Stimulated activated CD4-positive, alpha-beta T cell treated with anti-CD3 and anti-CD28 coated beads, Interleukin-15, amount 100 ng/mL, for 48 hours (primary cell): ENCODE measurements at places on chromosomes 7 and 10.

- no peak for DNase-seq
Observed at GRCh38 chr10:111531690-111532089, 454.9 kb downstream of the ADRA2A start.

DNA sequence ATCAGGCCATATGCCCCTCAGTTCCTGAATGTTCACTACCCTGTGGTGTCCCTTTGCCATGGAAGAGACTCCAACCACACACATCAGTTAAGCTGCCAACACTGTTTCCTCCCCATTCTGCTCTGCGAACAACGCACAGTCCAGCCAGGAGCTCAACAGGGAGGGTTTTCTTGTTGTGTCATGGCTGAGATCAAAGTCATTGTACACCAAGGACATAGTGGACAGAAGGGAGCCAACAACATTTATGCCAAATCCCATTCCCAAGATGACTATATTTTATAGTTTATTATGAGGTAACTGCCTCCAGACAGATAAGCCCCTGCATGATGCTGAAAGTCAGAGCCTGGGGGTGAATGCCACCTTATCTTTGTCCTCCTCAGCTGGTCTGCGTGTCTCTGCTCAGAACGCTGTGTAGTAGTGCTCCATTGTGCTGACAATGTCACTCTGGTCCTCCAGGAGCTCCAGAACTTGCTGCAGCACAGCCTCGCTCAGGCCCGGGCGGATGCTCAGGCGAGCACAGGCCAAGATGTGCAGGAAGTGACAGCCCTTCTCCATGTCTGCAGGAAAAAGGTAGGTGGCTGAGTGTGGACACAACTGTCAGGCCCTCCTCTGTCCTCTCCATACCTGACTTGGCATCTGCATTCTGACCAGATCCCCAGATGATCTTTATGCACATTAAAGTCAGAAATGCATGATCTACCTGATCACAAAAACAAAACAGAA is 27.1 kb upstream of the SH3PXD2A start:
- no peak for DNase-seq

DNA sequence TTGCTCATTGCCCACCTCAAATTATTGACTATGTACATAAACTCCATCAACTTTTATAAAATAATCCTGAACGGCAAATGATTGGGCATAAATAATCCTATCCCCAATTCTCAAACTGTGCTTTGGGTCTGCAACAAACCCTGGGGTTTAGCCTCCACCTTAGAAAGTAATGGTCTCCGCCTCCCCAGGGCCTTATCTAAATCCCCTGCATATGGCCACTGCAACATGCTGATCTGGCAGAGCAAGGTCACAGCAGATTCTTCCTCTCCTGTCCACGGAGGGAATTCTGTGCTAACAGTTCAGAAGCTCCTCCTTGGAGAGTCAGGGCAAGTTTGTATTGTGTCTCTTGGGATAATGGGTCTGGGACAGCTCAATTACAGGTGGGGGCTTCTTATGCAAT is 18.4 kb downstream of the FXYD4 start:
- DNase-seq = no peak

- DNase-seq = no peak
Observed at GRCh38 chr10:98403812-98404504, 11.0 kb downstream of the PYROXD2 start.

GRCh38 chr10:123327450-123327849 is 173.2 kb downstream of the BUB3 start:
- no peak for DNase-seq

GRCh38 chr10:69104994-69105790 is 17.3 kb downstream of the SRGN start:
- no peak for DNase-seq

DNA sequence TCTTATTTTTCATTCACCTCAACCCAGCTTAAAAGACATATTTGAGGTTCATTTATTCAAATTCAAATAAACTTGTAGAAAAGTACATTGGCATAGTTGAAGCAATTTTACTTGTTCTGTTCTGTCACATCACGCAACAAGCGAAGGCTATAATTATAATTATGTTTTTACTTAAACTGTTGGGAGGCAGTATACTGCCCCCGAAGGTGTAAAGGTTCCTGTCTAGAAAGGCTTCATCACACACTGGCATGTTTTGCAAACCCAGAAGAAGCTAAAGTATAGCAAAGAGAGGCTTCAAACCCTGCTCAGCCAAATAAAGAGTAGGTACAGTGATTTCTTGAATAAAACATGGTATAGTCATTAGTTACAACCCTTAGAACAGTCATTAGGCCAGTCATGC is 62.6 kb downstream of the CDCA7L start:
- no peak for DNase-seq

DNA sequence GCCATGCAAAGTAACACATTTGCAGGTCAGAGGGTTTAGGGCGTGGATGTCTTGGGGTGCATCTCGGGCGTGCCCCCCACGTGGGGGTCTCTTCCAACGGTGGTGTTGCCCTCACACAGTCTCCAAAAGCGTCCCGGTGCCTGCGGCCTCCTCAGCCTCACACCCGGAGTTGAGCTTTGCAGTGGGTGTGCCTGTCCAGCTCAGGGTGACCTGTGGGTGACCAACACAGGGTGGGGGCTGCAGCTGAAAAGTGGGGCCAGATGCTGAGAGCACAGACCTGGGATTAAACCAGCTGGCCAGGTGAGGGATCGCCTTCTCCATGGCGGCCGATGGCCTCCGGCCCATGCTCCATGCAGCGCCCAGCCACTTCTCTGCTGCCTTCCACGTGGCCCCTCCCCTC is 63.1 kb downstream of the PWWP2B start:
- DNase-seq = no peak

DNA sequence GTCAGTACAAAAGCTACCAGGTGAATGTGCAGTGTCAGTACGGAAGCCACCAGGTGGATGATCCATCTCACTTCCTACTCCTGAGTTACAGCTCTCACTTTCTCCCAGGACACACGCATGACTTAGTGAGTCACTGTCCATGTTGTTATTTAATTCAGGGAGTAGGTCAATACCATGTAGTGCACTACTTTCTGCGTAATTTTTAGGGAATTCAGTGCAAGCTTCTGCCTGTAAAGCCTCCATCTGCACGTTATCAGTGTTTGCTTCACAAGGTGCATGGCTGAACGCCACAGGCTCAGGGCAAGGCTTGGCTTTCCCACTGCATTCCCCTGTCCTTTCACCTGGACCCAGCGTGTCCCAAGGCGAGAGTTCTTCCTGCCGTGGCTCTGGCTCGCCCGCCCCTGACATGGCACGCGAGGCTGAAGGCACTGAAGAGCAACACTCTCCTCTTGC is 59.5 kb downstream of the LARP4B start:
- DNase-seq = no peak

- DNase-seq = peak; percentile 19
Observed at GRCh38 chr10:131901181-131901829, 497 bp downstream of the PPP2R2D start.

DNA sequence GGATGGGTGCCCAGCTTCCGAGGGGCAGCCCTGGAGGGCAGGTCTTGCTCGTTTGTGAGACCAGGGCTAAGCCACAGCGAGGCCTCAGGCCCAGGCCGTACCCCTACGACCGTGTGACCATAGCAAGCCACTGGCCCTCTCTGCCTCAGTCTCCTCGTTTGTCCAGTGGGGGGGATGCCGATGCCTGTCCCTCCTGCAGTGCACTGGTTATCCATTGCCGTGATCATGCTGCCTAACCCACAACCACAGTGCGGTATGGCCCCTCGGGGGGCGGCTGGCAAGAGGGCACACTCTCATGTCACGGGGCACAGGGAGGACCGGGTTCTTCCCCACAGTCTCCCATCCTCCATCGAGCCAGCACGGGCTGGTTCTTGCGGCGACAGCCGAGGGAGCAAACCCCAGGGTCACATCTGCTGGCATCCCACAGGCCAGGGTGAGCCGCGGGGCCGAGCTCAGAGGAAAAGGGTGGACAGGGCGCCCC is 80.5 kb downstream of the ELFN1 start:
- no peak for DNase-seq

DNA sequence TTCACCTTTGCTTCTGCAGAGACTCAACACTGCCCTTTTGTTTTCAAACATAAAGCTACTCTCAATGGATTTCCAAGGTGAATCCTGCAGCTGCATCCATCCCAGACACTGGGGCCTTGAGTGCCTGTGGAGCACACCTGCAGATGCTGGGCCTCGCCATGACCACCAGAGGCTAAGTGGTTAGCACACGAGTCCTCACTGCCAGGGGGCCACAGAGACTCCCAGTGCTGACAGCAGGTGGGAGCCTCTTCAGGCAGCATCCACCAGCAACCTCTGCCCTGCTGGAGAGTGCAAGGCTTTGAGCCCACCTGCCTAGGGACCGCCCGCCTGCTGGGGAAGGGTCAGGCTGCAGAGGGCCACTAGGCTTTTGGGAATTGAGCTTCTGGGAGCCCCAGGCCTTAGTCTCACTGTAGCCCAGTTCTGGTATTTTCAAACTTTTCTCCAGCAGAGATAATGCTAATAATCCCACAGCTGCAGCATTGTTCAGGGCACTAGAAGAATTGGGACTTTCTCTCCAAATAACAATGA is 9.4 kb upstream of the HPS1 start:
- DNase-seq = no peak

DNA sequence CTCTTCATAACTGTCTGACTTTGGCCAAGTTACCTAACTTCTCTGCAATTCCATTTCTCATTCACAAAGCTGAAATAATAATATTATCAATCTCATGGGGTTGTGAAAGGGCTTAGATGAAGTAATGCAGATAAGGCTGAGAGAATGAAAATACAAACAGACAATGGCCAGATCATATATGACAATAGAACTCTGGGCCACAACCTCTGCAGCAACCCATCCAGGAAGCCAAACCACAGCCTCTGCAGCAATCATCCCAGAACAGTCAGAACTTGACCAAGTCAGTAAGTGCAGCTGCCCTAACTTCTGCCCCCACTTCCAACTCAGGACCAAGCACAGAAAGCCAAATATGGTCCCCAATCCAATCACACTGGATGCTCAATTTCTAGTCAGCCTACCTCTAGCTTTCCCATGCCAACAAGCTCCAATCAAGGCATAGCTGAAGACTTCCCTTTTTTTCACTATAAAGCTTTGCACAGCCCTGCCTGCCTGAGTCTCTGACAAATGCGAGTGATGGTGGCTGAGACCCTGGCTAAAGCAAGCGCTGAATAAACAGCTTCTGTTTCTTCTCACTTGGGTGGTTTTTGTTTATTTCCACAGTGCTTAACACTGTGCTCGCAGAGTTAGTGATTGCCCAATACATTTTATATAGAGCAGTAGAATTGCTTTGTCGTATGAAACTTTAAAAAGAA is 34.8 kb upstream of the TNPO3 start:
- no peak for DNase-seq

DNA sequence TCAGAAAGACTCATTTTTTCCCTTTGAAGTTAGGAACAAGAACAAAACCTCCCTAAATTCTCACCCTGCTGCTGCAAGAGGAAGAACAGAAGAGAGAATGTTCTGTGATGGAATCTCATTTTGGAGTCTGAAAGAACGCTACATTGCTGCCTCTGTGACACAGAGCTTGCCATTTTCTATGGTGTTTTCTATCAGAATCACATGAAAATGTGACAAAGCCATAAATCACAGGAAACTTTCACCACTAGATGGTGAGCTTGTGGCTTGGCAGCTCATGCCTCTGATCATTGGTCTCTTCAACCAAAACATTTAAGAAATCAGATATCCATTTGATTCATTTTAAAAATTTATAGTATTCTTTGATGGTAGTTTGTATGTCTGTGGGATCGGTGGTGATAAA is 82.9 kb downstream of the CADPS2 start:
- DNase-seq = no peak
